ENCODE measurements at places on chromosomes 2 and 18. TPM values are rescaled to one million over a fixed set of nuclear protein-coding genes. Genes with fewer than 3 reads are reported as not detected.
A peak's percentile ranks its signal among the peaks of the same experiment; 100 is the strongest.

GRCh38 chr2:98282109-98282508 is 64.1 kb upstream of the CNGA3 start:
- no peak overlapping the region for H3K4me3 ChIP-seq
- H3K27me3 ChIP-seq = no peaks in the 10 kb centered on the region
- DNase-seq = no peak
- H3K36me3 ChIP-seq = no peaks in the 10 kb centered on the region
- H3K4me1 ChIP-seq = no peaks in the 10 kb centered on the region

DNA sequence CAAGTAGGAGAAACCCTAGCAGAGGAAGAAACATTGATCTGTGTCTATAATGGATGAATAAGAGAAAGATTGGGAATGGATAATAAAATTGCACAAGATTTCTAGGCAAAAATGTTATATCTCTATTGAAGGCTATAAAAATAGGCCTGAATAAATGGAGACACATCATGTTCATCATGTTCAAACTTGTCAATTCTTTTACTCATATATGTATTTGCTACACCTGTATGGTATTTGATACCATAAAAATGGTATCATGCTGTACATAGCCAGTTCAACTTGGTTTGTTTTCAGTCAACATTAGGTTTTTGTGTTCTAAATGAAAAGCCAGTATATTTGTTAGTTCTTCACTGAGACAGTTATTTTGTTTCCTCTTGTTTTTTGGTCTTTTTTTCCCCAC is 132.2 kb upstream of the RNF152 start:
- DNase-seq = no peak
- no peak overlapping the region for H3K27ac ChIP-seq
- H3K36me3 ChIP-seq = no peaks in the 10 kb centered on the region
- no peak overlapping the region for H3K4me3 ChIP-seq

- no peak for DNase-seq
- no peaks in the 10 kb centered on the region for H3K27me3 ChIP-seq
- H3K27ac ChIP-seq = peak overlapping the region; percentile 78
These were observed 4.4 kb downstream of the ACTR2 start for GRCh38 chr2:65231892-65232477.

DNA sequence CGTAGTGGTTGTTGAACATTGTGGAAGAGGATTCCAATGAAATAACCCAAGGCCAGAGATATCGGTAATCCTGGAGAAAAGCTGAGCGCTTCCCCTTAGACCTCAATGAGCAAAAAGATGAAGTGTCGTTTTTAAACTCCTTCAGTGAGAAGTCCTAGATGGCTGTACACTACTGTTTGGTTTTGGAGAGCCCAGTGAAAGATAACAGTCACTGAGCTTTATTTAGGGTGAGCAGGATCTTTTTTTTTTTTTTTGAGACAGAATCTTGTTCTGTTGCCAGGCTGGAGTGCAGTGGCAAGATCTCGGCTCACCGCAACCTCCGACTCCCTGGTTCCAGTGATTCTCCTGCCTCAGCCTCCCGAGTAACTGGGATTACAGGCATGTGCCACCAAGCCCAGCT is 24.2 kb downstream of the LRRC30 start:
- H3K27me3 ChIP-seq = no peaks in the 10 kb centered on the region
- no peak for DNase-seq
- H3K27ac ChIP-seq = no peak overlapping the region
- H3K4me3 ChIP-seq = no peak overlapping the region

GRCh38 chr2:15712551-15713342 is 121.1 kb downstream of the DDX1 start:
- no peaks in the 10 kb centered on the region for H3K27me3 ChIP-seq
- no peak overlapping the region for H3K4me3 ChIP-seq
- no peak overlapping the region for H3K27ac ChIP-seq
- no peaks in the 10 kb centered on the region for H3K36me3 ChIP-seq
- H3K4me1 ChIP-seq = no peaks in the 10 kb centered on the region

GRCh38 chr18:9716780-9717563 is 8.9 kb downstream of the RAB31 start:
- H3K4me1 ChIP-seq = peaks cover 8% of the 10 kb centered on the region
- no peaks in the 10 kb centered on the region for H3K27me3 ChIP-seq
- H3K36me3 ChIP-seq = no peaks in the 10 kb centered on the region
- no peak overlapping the region for H3K4me3 ChIP-seq

DNA sequence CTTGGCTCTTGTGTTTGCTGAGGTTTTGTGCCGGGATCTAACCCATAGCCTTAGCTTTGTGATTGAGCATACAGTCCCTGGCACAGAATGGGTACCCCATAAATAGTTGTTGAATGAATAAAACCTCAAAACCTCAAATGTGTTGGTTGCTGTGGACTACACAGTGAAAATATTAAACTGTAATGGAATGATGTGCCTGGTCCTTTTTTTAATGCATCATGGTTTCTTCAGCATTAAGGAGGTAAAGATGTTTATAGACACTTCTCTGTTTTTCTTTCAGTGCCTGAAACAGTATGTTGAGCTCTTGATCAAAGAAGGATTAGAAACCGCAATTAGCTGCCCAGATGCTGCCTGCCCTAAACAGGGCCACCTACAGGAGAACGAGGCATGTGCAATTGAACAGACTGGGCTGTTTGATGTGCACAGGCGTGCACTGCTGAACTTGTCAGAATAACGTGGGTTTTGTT is 97.0 kb downstream of the RNF144A start:
- peaks cover 3% of the 10 kb centered on the region for H3K4me1 ChIP-seq
- no peaks in the 10 kb centered on the region for H3K27me3 ChIP-seq
- H3K4me3 ChIP-seq = no peak overlapping the region
- H3K36me3 ChIP-seq = no peaks in the 10 kb centered on the region

GRCh38 chr2:104092886-104093285 is 761.0 kb upstream of the POU3F3 start:
- H3K36me3 ChIP-seq = no peaks in the 10 kb centered on the region
- no peaks in the 10 kb centered on the region for H3K27me3 ChIP-seq
- no peak overlapping the region for H3K27ac ChIP-seq
- no peak for DNase-seq
- H3K4me1 ChIP-seq = no peaks in the 10 kb centered on the region

- DNase-seq = no peak
- H3K4me1 ChIP-seq = peaks cover 15% of the 10 kb centered on the region
- no peaks in the 10 kb centered on the region for H3K27me3 ChIP-seq
These were observed 96.7 kb upstream of the SLC14A2 start for GRCh38 chr18:45518311-45519155.

DNA sequence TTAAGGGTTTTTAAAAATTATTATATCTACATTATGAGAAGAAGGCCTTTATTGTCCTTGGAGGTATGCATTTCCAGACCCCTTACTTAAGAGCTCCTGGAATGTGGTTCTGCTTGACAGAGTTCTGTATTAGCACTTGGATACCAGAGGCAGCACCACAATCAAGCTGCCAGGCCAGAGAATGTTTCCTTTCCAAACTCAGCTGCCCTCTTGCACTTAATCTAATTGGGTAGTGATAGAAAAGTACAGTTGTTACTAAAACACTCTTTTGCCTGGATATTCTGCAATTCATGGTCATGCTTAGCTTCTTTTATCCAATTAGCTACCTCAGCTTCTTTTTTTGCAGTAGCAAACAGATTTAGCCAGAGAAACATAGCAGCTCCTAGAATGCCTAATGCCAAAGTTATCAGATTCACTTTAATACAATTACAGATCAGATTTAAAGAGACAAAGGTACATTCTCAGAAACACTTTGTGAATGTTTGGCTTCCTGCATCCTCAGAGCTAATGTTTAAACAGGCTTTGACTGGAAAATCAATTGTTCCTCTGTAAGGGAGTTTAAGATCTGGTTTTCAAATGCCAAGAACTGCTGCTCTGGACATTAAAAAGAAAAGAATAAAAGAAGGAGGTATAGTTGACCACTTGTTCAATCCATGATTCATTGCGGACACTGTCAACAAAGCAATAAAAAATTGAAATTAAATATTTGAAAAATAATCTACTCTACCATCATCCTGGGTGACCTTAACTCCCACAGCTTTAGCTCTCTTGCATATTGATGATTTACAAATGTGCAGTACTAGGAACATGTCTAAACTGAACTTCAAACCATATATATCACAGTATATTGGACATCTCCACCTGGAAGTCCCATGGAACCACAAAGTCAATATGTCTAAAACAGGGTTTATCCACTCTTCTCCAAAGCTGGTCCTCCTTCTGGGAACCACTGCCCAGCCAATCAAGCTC is 12.8 kb downstream of the NOSTRIN start:
- no peak overlapping the region for H3K27ac ChIP-seq
- no peak for DNase-seq
- no peaks in the 10 kb centered on the region for H3K27me3 ChIP-seq
- H3K36me3 ChIP-seq = no peaks in the 10 kb centered on the region
- H3K4me1 ChIP-seq = no peaks in the 10 kb centered on the region

GRCh38 chr2:173079973-173080860 is 4.6 kb downstream of the MAP3K20 start:
- H3K4me1 ChIP-seq = no peaks in the 10 kb centered on the region
- no peak for DNase-seq
- H3K27me3 ChIP-seq = no peaks in the 10 kb centered on the region
- no peaks in the 10 kb centered on the region for H3K36me3 ChIP-seq

DNA sequence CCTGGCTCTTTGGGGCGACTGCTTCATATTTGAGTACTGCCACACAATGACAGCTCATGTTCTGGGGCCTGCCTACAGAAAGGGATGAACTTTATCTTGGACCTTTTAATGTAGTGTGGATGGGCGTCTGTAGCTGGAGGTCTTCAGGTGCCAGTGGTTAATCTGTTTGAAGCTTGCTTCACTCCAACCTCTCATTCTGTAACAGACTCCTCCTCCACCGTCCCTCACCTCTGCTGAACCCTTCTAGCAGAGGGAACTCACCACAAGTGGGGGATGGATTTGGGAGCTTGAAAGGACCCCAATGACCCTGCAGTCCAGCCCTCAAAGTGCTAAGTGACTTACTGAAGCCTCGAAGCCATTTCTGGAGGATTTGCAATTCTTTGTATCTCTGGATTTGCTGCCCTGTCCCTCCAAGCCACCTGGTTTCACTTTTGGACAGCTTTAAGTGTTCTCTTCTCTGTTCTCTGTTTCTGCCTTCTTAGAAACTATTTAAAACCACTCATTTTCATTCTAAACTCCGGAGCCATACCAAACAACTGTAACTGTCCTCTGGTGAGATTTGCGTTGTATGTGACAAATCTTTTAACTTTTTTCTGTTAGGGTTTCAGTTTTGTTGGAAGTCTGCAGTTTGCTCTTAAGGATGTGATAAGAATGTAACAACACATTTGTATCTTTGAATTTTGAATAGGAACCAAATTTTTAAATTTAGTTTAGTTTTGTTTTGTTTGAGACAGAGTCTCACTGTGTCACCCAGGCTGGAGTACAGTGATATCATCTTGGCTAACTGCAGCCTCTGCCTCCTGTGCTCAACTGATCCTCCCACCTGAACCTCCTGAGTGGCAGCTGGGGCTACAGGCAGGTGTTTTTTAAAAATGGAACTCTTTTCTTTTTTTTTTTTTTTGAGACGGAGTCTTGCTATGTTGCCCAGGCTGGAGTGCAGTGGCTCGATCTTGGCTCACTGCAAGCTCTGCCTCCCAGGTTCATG is 37.0 kb upstream of the CASP8 start:
- DNase-seq = no peak
- no peaks in the 10 kb centered on the region for H3K27me3 ChIP-seq
- no peaks in the 10 kb centered on the region for H3K4me1 ChIP-seq
- H3K36me3 ChIP-seq = no peaks in the 10 kb centered on the region
- no peak overlapping the region for H3K27ac ChIP-seq
- H3K4me3 ChIP-seq = no peak overlapping the region

DNA sequence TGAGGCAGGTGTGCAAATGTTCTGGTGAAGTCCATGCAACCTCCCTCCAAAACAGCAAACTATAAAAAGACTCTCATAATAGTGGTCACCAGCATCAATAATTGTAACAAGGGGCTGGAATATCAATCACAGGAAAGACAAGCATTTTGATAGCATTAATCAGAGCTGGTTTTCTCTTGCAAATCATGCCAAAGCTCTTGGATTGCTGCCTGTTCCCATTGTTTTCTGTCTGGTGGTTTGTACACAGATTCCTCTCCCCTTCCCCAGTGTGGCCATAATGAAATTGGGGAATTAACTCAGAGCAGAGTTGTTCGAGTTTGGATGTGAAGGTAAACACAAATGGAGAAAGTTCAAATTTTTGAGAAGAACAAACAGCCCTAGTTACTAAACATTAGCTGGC is 134.2 kb downstream of the CDCA7 start:
- H3K4me1 ChIP-seq = no peaks in the 10 kb centered on the region
- no peaks in the 10 kb centered on the region for H3K27me3 ChIP-seq
- H3K36me3 ChIP-seq = no peaks in the 10 kb centered on the region
- H3K27ac ChIP-seq = no peak overlapping the region

- H3K27ac ChIP-seq = no peak overlapping the region
- no peak overlapping the region for H3K4me3 ChIP-seq
- H3K27me3 ChIP-seq = no peaks in the 10 kb centered on the region
- no peak for DNase-seq
These were observed 154.5 kb downstream of the RTN4 start for GRCh38 chr2:54895730-54896129.

- H3K36me3 ChIP-seq = no peaks in the 10 kb centered on the region
- no peak for DNase-seq
- H3K4me3 ChIP-seq = no peak overlapping the region
These were observed 4.0 kb upstream of the RND3 start for GRCh38 chr2:150491430-150491829.

DNA sequence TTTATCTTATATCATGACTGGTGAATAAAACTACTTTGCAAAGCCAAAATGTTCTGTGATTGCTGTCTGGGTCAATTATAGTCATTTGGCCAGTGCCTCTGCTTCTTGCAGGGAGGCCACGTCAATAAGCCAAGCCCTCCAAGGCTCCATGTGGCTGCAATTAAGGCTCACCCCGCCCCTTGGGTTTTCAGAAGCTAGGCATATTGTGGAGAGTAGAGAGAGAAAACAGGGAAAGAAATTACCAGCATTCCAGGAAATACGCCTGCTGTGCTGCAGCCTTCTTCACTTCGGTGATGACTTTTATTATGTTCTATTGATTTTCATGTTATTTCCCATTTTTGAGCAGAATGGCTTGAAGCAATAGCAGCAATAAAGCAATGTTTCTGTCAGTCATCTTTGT is 319.7 kb downstream of the SOX11 start:
- H3K4me1 ChIP-seq = no peaks in the 10 kb centered on the region
- H3K27ac ChIP-seq = no peak overlapping the region
- no peaks in the 10 kb centered on the region for H3K36me3 ChIP-seq
- H3K27me3 ChIP-seq = no peaks in the 10 kb centered on the region
- H3K4me3 ChIP-seq = no peak overlapping the region
- DNase-seq = no peak

DNA sequence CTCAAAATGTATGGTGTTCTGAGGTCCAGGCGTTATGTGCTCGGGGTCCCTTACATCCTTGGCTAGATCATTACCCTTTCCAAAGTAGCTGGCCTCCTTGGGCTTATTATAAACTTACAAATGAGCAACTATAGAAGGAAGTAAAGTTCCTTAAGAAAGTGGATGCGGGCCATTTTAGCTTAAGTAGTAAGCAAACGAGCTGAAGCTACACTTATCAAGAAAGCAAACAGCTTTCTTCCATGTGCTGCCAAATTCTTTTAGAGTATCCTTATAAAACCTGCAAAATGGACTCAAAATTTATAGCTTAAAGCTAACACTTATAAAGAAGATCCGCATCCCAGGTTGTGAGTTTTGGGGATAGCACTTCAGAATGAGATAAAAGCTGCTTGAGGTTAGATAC is 75.3 kb downstream of the ACTR3 start:
- H3K4me1 ChIP-seq = no peaks in the 10 kb centered on the region
- no peak overlapping the region for H3K27ac ChIP-seq
- DNase-seq = no peak
- H3K27me3 ChIP-seq = no peaks in the 10 kb centered on the region
- peaks cover 3% of the 10 kb centered on the region for H3K36me3 ChIP-seq

Gene NAT8
- not detected for total RNA-seq

Gene PID1
- total RNA-seq = 38.4 TPM

Gene SNTG2
- 9.9 TPM for total RNA-seq

Gene CHRND
- not detected for total RNA-seq

Gene DNAJC5G
- not detected for total RNA-seq

Gene SRBD1
- total RNA-seq = 7.6 TPM

Gene CMPK2
- total RNA-seq = 9.4 TPM

All from ascending aorta (tissue), 2 donors.